Activated CD8-positive, alpha-beta memory T cell treated with anti-CD3 and anti-CD28 coated beads for 1 hour (primary cell): ENCODE measurements at places on chromosomes 6 and 20.

DNA sequence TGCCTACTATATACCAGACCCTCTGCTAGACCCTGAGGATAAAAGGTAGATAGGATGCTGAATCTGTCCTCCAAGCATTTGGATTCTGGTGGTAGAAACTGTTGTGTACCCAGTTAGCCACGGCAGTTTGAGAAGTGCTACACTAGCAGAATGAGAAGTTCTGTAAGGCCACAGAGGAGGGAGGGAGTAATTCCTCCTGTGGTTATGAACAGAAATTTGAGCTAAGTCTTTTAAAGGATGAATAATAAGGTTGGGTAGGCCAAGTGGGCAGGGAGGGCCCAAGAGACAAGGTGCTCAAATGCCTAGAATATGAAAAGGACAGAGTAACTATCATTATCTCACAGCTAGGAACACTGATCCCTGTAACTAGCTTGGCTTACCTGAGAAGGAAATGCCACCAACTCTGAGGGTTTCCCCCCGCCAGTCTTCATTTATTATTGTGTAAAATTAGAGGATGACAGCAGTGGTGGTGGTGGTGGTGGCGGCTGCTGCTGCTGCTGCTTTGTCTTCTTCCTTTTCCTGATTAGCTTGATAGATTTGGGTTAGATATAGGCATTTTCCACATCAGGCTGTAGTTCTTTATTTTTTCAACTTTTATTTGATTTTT lies 243.3 kb downstream of the PRL start:
- no peak for DNase-seq

DNA sequence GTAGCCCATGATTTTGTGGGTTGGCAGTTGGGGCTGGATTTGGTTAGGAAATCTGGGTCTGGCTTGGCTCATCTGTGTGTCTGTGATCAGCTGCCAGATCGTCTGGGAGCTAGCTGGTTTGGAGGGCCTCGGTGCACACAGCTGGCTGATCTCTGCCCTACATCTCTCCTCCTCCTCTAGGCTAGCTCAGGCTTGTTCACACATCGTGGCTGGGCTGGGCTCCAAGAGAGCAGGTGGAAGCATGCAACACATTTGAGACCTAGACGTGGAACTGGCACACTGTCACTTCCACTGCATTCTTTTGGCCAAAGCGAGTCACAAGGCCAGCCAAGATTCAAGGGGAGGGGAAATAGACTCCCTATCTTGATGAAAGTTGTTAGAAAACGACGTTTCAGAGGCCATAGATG lies 15.9 kb downstream of the NDUFAF5 start:
- no peak for DNase-seq

DNA sequence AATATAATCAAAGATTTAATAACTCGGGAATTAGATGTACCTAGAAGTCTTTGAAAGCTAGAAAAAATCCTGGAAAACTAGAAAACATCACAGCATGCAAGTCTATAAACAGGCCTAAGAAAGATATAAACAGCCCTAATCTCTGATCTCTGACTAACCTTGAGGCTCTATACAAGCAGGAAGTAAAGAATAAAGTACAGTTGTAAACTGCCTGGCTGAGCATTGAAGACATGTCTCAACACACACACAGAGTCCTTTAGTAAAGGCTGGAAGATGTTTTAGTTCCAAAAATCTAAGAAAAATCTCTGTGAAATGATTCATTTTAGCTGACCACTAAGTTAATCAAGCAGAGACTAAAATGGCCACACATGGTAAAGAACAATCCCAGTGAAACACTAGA lies 774.5 kb downstream of the EYS start:
- DNase-seq: no peak

DNA sequence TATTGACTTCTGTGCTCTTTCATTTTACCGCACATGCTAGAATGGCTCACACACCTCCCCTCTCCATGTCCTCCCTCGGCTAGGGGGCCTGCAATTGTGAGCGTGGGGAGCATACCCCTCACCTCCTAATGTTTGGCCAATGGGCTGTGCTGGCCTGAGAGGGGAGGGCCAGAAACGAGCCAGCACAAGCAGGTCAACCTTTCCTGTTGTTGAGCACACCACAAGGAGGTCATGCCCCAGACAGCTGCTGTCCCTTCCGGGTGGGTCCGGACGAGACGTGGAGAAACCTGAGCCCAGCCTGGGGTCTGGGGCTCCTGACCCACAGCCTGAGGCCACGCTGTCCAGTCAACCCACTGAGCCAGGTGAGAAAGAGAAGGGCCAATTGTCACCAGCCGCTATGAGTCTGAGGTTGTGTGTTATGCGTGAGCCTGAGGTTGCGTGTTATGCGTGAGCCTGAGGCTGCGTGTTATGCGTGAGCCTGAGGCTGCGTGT lies 77.4 kb downstream of the TTLL2 start:
- no peak for DNase-seq

DNA sequence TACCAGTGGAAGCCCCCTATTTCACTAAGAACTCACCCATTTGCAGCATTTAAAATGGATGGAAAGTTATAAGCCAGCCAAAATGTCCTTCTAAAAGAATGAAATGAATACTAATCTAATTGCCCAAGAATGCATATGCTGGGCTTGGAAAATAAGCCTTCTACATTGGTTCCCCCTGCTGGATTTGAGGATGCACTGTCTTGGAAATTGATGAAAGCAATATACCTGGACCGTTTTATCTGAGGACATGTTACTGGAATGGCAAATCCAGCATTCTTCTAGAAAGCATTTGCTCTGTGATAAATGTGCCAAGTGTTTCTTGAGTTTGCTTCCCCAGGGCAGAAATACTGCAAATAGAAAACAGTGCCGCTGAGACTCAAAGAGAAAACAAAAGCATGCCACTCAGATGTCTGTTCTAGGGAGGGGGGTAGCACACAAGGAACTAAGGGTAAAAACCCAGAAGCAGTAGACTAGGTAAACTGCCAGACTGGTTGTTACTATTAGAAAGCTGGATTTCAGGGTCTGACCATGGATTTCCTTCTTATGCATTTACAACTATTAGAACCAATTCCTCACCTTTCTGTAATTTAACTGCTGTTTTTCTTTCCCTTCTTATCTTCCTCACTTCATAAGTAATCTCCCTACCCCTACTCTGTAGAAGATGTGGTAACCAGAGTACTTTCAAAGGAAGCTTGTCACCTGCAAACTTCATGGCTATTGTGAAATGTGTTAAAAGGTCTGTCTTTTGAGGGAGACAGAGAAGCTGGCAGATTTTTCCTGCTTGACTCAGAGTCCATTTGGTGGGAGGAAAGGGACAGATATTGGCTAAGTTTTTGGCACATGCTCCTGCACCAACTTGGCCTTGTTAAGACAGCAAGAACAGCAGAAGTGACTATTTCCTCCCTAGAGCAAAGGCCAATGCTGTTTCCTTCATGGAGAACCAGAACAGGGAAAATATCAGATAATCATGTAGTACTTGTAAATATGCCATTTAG lies 642.6 kb downstream of the KIF16B start:
- DNase-seq: no peak

DNA sequence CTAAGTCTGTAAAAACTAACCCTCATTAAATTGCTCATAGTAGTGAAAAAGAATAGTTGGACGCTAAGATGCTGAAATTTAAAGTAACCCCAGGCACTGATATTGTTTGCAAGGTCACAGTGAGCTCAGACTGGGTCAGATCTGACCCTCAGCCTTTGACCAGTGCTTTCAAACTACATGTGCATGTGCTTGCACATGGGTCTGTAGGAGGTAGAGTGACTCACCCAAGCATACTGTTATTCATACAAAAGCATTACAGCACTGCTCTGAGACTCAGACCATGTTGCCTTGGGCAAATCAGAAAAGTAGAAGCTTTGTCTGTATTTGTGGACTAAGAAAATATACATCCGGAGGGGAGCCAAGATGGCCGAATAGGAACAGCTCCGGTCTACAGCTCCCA lies 326.4 kb upstream of the MARCKS start:
- DNase-seq: no peak

DNA sequence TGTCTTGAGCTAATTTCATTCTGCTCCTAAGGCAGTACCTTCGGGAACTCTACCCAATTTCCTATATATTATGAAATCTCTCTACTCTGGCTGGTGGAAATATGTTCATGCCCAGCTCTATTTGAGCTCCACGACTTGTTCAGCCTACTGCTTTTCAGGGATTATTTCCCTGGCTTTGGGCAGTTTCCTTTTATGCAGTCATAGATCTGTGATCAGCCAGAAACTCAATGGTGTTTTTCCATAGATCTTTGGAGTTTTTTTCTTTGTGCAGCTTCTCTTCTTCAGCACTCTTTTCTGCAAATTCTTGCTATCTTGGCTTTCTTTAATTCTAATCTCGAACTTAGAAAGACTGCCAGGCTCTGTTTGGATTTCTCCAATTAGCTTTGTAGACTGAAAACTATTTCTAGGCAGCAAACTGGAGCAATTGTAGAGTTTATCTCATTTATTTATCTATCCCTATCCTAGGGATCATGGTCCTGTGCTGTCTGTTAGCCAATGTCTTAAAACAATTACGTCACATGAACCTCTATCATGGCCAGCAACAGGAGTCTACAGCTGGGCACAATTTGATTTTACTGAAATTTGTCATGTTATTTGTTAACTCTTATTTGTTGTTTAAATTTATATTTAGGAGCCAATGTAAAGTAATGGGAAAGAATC lies 328.4 kb downstream of the BCKDHB start:
- no peak for DNase-seq

DNA sequence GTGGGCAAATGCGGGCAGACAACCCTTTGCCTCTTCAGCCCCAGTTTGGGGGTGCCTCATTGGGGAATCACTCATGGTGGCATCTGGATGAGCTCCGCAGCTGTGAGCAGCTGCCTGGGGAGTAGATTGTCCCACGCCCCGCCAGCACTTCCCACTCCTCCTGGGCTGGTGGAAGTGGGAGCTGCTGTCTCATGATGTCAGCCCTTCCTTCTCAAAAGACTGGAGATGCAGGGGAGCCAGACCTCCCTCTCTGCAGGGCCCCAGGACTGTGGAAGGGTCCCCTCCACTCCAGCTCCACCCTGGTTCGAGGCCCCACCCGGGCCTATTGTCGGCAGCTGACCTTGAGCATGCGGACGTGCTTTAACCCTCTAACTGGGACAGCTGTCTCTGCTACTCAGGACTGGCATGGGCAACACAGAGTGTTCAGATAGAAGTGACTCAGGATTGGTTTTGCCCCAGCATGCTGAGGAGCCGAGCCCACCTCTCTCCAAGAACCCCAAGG lies 2.0 kb downstream of the UNC93A start:
- no peak for DNase-seq

DNA sequence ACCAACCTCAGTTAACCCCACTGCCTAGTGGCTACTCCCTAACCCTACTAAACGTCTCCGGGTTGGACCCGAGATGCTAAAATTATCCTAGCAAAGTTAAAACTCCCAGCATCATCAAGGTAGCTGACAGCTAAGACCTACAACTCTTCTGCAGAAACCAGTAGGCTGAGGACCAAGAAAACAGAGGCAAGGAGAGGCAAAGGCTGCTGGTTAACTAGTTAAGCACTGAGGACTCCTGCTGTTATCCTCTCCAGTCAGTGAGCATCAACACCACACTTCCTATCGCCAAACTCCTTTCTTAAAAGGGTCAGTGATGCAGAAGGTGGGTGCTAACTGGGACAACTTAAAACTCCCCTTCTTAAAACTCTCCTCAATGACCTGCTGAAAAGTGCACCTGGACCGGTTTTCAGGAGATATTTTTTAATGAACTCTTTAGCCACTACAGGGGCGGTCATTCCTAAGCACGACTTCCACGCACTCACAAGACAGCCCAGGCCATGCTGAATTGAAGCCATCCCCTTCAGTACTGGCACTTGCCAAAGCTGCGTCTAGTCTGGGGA lies 1.7 kb downstream of the TRERF1 start:
- DNase-seq: no peak

DNA sequence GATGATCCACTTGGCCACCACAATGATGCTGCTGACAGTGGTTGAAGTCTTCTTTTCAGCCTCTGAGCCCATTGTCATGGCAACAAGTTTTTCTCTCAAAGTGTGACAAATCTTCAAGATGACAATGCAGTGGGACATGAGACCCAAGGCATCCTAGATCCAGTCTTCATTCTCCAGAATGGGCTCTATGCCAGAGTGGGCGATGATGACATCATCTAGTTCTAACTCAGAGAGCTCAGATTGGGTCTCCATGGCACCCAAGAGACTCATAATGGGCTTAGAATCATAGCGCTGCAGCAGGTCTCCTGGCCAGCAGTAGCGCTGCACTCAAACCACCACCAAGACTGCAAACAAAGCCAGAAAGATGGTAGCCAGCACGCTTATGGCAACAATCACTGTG lies 973.6 kb downstream of the EYS start:
- no peak for DNase-seq

DNA sequence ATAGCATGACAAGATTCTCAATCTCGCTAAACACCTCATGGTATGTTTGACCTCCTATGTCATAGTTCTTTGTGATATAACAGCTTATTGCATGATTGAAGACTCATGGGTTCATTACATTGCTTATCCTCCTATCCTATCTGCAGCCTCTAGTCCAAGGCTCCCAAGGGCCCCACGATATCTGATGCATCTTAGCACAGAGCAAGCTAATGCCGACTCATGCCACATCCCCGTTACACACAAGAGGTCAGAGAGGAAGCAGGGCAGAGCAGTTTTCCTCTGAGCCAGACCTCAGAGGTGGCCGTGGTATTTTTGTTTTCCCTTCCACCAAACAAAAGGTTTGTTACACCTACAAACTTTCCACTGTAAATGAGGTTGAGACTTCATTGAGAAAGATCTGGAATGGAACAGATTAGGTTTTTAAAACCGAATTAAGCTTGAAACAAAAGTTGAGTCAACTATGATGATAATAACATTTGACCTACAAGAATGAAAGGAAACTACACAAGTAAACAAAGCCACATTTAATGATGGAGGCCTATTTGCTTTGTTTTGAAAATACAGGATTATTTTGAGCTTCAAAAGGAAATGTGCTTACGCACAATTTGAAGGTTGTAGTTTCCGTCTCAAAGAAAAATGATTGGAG lies 133.9 kb upstream of the MYLIP start:
- DNase-seq: no peak

- DNase-seq: no peak
These were observed 74.8 kb upstream of the JARID2 start for GRCh38 chr6:15171026-15171425.

GRCh38 chr6:57297505-57297904 lies 19.9 kb upstream of the PRIM2 start:
- no peak for DNase-seq

DNA sequence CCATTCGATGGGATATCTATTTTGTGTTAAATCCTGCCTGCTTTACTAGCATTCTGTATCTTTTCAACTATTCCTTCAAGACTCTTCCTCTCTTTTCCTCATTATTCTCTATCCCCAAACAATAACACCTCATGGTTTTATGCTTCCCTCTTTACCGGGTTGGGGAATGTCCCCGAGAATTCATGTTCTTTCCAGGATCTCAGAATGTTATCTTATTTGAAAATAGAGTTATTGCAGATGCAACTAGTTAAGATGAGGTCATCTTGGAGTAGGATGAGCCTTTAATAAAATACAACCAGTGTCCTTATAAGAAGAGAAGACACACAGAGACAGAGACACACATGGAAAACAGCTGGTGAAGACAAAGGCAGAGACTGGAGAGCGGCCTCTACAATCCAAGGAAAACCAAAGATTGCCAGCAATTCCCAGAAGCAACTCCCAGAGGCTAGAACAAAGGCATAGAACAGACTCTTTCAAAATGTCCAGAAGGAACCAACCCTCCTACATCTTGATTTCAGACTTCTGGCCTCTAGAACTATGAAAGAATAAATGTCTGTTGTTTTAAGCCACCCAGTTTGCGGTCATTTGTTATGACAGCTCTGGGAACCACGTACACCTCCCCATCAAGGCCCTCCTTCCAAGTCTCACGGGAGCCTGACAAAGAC lies 126.8 kb upstream of the TNFAIP3 start:
- no peak for DNase-seq

GRCh38 chr20:13813910-13814309 lies 29.1 kb downstream of the NDUFAF5 start:
- no peak for DNase-seq
